Mesothelial cell of epicardium (in vitro differentiated cells): ENCODE measurements at places on chromosomes 5 and 9.

GRCh38 chr9:5622016-5622415 is 6.9 kb upstream of the RIC1 start:
- H3K4me1 ChIP-seq, result peaks cover 3% of the 10 kb centered on the region
- no peak overlapping the region for H3K4me3 ChIP-seq

- no peak overlapping the region for H3K4me3 ChIP-seq
- H3K27me3 ChIP-seq, result peaks cover 1% of the 10 kb centered on the region
- no peak overlapping the region for H3K27ac ChIP-seq
Observed at GRCh38 chr5:156624686-156625085, 225.4 kb upstream of the PPP1R2B start.

- H3K4me3 ChIP-seq, result no peak overlapping the region
- no peaks in the 10 kb centered on the region for H3K27me3 ChIP-seq
- peaks cover 4% of the 10 kb centered on the region for H3K36me3 ChIP-seq
- no peak overlapping the region for H3K27ac ChIP-seq
Observed at GRCh38 chr5:172159016-172159415, 29.0 kb downstream of the STK10 start.

DNA sequence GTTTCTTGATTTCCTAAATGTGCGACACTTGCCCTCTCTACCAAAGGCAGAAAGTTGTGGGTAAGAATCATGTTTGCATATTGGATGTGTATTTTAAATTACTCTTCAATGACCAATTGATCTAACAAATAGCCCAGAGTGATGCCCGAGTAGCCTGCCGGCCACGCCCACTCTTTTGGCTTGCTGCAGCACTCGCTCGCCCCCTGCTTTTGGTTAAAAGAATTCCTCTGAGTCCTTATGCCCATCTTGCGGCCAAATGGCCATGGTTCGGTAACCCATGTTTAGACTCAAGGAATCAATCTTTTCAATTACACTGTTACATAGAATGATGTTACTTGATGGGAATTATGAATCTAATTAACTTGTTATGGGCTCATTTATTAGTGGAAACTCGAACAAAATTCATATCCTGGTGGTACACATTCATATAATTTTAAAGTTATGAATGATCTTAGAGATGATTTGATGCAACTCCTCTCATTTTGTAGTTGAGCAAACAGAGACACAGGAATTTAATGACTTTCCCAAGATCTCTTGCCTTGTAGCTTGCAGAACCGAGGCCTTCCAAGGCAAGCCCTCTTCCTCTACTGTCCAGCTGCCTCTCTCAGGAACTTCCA is 36.5 kb downstream of the PPIC start:
- no peak overlapping the region for H3K27ac ChIP-seq
- H3K4me1 ChIP-seq, result peaks cover 5% of the 10 kb centered on the region
- H3K4me3 ChIP-seq, result no peak overlapping the region
- H3K36me3 ChIP-seq, result peaks cover 21% of the 10 kb centered on the region

DNA sequence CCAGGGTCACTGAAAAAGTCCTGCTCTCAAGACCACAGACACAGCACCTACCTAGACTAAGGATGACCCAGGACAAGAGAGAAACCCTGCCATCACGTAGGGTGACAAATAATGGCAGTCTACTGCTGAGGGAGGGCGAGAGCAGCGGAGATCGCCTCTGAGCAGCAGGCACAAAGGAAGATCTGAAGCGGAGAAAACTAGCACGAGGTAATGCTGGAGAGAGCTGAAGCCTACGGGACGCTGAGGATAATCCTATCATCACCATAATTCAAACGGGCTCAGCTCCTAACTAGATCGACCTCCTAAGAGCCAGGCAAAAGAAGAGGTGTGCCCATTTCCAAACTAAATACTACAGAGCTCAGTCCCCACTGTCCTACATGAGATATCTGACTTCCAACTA is 41.3 kb downstream of the FBXO10 start:
- H3K27ac ChIP-seq, result no peak overlapping the region
- DNase-seq, result no peak
- no peaks in the 10 kb centered on the region for H3K27me3 ChIP-seq
- peaks cover 19% of the 10 kb centered on the region for H3K36me3 ChIP-seq

DNA sequence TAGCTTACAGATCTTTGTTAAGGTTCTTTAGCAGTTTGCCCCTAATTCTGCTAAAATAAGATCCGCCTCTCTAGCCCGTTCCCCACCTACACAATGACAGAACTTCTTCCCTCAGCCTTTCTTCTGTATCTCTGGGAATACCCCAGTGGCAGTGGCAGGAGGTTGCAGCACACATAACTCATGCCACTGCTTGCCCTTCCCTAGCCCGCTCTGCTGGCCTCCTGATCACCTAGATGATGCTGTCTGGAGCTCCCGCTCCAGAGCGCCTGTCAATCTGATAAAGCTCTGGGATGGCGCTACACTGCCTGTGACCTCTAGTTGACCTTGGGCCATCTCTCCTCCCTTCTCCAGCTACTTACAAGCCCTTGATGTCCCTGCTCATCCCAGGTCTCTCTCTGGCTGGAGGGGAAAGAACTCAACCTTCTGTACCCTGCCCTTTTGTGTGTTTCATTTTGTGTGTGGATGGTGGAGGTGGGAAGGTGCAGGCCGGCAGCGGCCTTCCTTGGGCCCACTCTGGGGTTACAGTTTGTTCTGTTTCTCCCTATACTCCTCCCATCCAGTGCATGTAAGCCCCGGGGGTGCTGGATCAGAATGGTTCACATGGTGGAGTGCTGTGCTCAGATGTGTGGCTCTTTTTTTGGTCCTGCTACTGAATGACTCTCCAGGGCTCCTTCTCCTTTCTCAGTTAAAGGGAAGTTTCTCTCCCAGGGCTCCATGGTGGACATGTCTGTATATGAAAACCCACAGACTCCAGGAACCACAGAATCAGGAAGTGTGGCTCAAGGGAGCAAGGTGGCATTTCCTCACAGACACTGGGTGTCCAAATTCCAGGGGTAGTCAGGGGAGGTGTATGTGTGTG is 29.1 kb downstream of the MTX3 start:
- H3K4me3 ChIP-seq, result no peak overlapping the region
- H3K36me3 ChIP-seq, result no peaks in the 10 kb centered on the region
- no peak overlapping the region for H3K27ac ChIP-seq
- H3K27me3 ChIP-seq, result peaks cover 7% of the 10 kb centered on the region

GRCh38 chr5:107470295-107470582 is 200.5 kb downstream of the EFNA5 start:
- no peak overlapping the region for H3K4me3 ChIP-seq
- DNase-seq, result no peak
- H3K27me3 ChIP-seq, result no peaks in the 10 kb centered on the region
- H3K27ac ChIP-seq, result no peak overlapping the region
- peaks cover 54% of the 10 kb centered on the region for H3K4me1 ChIP-seq

DNA sequence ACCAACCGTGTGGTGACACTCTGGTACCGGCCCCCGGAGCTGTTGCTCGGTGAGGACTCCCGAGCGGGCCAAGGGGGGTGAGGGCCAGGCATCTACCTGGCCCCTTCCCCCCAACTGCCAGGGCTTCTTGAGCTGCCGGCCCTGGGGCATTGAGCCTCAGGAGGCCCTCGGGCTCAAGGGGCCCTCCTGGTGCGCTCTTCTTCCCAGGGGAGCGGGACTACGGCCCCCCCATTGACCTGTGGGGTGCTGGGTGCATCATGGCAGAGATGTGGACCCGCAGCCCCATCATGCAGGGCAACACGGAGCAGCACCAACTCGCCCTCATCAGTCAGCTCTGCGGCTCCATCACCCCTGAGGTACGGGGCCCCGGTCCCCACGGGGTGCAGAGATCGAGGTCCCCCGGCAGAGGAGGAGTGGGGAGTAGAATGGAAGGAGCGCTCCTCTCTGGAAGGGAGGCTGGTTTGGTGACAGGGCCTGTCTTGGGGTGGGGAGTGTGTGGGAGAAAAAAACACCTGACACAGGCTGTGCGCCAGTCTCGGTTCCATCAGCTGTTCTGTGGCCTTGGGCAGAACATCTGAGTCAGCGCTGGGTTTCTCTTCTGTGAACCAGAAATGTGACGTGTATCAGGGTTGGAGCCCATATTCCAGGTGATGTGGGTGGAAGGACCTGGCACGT is 2.6 kb downstream of the CDK9 start:
- no peak overlapping the region for H3K4me3 ChIP-seq
- peaks cover 13% of the 10 kb centered on the region for H3K4me1 ChIP-seq
- no peak for DNase-seq
- no peak overlapping the region for H3K27ac ChIP-seq
- H3K36me3 ChIP-seq, result peaks cover 30% of the 10 kb centered on the region

DNA sequence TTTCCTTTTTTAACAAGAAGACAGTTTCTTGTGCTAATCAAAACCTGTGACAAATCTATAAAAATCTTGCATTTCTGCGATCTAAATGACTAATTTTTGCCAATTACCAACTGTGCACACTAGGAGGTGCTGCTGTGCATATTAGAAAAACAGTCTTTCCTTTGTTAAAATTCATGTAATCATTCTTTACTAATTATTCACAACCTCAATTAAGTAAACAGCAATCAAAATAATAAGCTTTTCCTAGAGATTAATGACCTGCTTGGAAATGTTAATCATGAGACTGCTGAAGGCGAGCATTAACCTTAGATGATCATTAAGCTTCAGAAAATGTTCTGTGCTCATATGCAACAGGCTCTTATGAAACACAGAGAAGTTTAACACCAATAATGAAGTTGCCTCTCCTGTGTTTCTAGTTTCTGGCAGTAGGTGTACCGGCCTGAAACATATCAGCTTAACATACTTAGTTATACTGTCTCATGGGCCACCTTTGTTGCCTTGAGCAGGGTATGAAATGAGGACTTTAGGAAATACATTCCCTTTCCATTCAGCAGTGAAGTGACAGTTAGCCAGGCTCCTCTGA is 17.7 kb downstream of the RFESD start:
- H3K4me3 ChIP-seq, result no peak overlapping the region
- no peaks in the 10 kb centered on the region for H3K36me3 ChIP-seq
- peaks cover 20% of the 10 kb centered on the region for H3K4me1 ChIP-seq
- H3K27ac ChIP-seq, result peak overlapping the region; percentile 56
- no peak for DNase-seq
- H3K27me3 ChIP-seq, result no peaks in the 10 kb centered on the region

DNA sequence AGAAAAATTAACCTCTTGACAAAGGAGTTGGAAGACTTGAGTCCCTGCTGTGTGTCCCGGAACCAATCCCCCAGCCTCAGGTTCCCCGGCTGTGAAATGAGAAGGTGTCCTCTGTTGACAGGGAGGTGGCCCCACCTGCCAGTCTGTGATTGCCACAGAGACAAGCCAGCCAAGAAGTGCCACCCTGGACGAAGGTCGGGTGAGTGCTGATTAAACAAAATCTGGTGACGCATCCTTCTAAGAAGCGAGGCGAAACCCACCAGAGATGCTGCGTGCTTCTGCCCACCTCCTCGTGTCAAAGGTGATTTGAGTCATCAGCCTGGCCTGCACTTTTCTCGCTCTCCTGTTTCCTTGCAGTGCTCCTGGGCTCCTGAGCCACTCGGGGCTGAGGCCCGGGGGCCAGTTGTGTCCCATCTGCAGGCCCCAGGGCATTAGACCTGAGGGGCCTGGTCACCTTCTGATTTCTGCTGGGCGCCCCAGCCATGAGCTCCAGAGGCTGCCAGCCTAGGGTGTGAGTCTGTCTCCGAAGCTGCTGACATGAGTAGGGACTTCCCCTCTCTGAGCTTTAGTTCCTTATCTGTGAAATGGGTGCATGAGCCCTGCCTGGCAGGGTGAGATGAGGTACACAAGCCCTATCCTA is 28.7 kb downstream of the NEK6 start:
- H3K27me3 ChIP-seq, result no peaks in the 10 kb centered on the region
- peak overlapping the region; percentile 13 for H3K4me3 ChIP-seq
- no peaks in the 10 kb centered on the region for H3K36me3 ChIP-seq
- peaks cover 26% of the 10 kb centered on the region for H3K4me1 ChIP-seq
- peak overlapping the region; percentile 93 for H3K27ac ChIP-seq
- DNase-seq, result no peak

- peaks cover 9% of the 10 kb centered on the region for H3K36me3 ChIP-seq
- H3K4me1 ChIP-seq, result no peaks in the 10 kb centered on the region
- H3K27ac ChIP-seq, result no peak overlapping the region
- DNase-seq, result no peak
- H3K27me3 ChIP-seq, result no peaks in the 10 kb centered on the region
Observed at GRCh38 chr5:90690307-90690706, 131.7 kb downstream of the ADGRV1 start.

DNA sequence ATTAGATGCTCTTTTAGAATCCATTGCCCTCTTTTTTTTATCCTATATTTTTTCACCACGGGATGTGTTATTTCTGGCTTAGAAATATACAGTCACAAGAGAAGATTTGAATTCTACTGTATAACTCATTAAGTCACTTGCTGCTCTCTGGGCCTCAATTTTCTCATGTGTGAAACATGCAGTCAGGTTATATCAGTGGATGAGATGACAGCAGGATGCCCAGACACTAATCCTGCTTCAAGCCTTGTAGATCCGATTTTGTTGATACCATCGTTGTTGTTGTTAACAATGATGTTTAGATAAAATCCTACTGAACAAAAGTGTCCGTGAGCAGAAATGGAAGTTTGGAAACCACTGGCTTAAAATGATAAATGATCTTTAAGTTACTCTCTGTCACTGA is 421.9 kb upstream of the DMAC1 start:
- no peaks in the 10 kb centered on the region for H3K27me3 ChIP-seq
- no peaks in the 10 kb centered on the region for H3K36me3 ChIP-seq
- no peak overlapping the region for H3K27ac ChIP-seq
- no peak for DNase-seq
- H3K4me3 ChIP-seq, result no peak overlapping the region

- H3K4me3 ChIP-seq, result no peak overlapping the region
- no peak overlapping the region for H3K27ac ChIP-seq
- peaks cover 40% of the 10 kb centered on the region for H3K27me3 ChIP-seq
Observed at GRCh38 chr5:133596049-133596448, 16.3 kb downstream of the FSTL4 start.

GRCh38 chr5:104573949-104574709 is 1011.5 kb upstream of the NUDT12 start:
- H3K36me3 ChIP-seq, result no peaks in the 10 kb centered on the region
- no peaks in the 10 kb centered on the region for H3K27me3 ChIP-seq
- peaks cover 7% of the 10 kb centered on the region for H3K4me1 ChIP-seq
- no peak overlapping the region for H3K27ac ChIP-seq

GRCh38 chr5:22111320-22111719 is 741.8 kb downstream of the CDH12 start:
- peaks cover 12% of the 10 kb centered on the region for H3K27me3 ChIP-seq
- H3K4me3 ChIP-seq, result no peak overlapping the region
- DNase-seq, result no peak
- H3K4me1 ChIP-seq, result no peaks in the 10 kb centered on the region

GRCh38 chr5:5025098-5025773 is 114.9 kb upstream of the ADAMTS16 start:
- no peak overlapping the region for H3K27ac ChIP-seq
- no peaks in the 10 kb centered on the region for H3K36me3 ChIP-seq
- no peaks in the 10 kb centered on the region for H3K4me1 ChIP-seq
- H3K27me3 ChIP-seq, result peaks cover 24% of the 10 kb centered on the region

- H3K4me3 ChIP-seq, result peak overlapping the region; percentile 69
- H3K4me1 ChIP-seq, result peaks cover 9% of the 10 kb centered on the region
- DNase-seq, result no peak
- no peaks in the 10 kb centered on the region for H3K27me3 ChIP-seq
- H3K36me3 ChIP-seq, result peaks cover 3% of the 10 kb centered on the region
Observed at GRCh38 chr9:121700165-121700831, 48.9 kb downstream of the DAB2IP start.
